ENCODE measurements at places on chromosomes 5 and 9.

GRCh38 chr9:29802454-29802853 lies 2229.2 kb upstream of the C9orf72 start:
- no peak for DNase-seq

DNA sequence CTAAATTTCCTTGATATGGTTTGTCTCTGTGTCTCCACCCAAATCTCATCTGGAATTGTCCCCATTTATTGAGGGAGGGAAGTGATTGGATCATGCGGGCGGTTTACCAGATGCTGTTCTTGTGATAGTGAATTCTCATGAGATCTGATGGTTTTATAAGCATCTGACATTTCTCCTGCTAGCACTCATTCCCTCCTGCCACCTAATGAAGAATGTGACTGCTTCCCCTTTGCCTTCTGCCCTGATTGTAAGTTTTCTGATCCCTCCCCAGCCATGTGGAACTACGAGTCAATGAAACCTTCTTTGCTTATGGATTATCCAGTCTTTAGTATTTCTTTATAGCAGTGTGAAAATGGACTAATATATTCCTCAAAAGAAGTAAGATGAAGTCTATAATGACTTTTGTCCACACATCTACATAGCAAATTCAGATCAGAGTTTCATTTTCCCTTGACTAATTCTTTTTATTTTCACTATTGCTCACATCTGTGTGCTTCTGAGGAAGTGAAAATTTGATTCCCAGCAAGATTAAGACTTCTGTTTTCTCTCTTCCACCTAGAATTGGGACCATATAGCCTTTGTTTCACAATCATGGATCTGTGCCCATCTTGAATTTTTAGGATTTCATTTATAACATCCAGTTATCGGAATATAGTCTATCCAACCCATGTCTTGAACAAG lies 393.5 kb downstream of the DMAC1 start:
- DNase-seq = no peak

DNA sequence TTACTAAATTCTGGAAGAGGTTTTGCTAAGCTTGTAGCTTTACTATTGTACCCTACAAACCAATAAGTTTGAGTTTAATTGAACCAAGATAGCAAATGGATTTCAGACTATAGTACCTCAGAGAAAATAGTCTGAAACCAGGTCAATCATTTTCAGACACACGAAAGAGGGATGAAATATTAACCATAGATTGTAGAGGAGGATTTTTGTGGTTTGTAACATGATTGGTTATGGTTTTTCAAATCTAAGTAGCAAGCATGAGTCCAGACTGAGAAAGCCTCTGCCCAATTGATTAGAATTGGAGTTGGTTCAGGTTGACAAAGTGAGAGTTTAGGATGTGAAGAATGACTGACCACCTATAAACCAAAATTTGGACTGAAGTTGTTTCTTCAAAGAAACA lies 562.7 kb upstream of the DMAC1 start:
- DNase-seq = no peak

DNA sequence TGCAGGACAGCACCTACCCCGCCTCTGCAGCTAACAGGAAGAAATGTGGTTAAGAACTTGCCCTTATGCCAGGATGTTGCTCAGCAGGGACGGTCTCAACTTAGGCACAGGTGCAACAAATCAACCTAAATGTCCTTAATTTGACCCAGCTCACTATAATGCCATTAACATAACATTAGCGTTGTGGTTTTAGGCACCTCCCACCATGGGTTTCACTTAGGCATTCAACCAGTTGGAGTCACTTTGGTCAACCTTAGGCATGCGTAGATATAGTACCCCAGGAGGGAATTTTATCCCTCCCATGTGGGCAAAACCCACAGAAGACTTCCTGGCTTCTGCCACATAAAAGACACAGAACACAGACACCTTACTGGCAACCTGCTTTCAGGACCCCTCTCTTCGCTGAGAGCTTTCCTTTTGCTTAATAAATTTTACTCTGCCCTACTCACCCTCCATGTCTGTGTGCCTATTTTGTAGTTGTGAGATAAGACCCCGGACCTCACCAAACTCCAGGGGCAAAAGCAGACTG lies 8.7 kb upstream of the ERAP1 start:
- DNase-seq = no peak

DNA sequence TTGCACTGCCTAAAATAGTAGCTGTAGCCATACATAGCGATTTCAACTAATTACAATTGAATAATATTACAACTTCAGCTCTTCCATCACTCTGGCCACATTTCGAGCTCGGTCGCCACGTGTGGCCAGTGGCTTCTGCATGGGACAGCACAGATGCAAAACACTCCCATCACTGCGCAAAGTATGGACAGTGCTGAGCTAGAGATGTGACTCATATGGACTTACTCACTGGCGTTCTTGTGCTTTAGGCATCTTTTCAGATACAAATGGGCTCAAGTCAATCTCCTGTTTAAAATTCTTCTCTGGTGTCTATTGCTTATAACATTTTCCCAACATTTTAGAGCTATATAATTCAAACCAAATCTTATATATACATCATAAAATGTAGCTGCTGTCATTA lies 222.7 kb downstream of the ELAVL2 start:
- DNase-seq = no peak

DNA sequence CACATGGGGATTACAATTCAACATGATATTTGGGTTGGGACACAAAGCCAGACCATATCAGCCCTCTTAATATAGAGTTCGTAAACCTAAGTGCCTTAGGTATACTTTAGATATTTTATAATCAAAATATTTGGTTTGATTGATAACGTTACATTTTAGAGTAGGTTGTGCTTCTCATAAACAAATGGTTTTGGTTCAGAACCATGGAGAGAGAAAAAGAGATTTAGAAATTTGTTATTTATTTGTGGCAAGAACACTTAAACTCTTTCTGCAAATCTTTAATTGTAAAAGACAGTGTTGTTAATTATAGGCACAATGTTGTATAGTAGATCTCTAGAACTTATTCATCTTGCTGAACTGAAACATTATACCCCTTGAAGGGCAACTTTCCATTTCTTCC lies 298.8 kb downstream of the TENT4A start:
- DNase-seq = no peak

DNA sequence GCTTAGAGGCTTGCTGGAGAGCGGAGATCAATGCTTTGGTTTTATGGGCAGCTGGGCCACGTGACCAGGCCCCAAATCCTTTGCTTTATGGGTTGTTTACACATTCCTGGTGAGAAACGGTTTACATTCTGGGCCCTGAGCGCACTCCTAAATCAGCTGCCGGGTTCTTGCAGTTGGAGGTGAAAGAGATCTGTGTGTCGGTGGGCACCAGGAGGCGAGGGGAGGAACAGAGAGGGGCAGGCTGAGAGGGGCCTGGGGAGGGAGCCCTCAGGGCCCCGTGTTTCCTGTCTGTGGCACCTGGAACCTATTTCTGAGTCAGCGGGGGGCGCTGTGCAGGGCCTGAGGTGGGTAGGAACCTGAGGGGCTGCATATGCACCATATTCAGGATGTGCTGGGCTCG lies 63.5 kb upstream of the HAND1 start:
- DNase-seq = no peak

- no peak for DNase-seq
Measured at GRCh38 chr9:78871086-78871451, 574.1 kb downstream of the PSAT1 start.

DNA sequence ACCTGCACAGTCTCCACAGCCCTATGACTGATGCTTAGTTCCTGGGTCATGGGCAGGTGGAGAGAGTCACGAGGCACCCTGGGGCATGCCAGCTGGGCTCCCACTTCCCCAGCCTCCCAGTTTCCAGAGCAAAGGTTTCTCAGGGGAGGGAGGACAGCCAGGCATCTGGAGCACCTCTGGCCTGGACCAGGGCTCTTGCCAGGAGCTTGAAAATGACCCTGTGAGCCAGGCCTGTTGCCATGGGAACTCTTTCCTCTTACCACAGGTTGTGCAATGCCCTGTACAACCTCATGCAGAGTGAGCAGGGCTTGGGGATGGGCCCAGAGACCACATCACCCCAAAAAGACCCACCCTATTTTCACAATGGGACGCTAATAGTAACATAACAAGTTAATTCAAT lies 113.1 kb downstream of the PSD2 start:
- DNase-seq = no peak

DNA sequence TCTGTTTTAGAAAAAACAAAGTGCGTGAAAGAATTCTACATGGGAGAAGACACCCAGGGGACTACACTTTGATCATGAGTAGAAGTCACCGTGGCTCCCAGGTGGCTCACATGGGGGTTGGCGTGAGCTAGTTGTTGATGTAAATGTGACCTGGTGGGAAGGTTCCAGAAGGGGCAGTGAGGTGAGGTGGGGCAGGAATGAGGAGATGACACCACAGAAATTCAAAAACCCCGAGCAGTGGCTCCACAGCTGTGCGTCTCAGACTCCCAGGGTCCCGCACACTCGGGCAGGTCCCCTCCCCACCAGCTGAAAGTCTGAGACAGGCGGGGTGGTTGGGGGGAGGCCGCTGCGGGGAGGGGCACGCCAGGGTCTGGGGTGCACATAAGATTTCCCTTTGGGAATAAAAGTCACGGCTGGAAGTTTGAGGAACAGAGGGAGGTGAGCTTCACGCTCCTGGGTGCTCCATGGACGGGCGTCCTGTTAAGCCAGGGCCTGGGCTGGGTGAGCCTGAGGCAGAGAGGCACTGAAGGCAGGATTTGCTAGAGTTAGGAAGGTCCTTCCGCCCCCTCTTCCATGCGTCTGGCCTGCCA lies 29.9 kb downstream of the GLT6D1 start:
- DNase-seq = no peak

- DNase-seq = no peak
Measured at GRCh38 chr9:27303219-27303618, 6.3 kb upstream of the EQTN start.

DNA sequence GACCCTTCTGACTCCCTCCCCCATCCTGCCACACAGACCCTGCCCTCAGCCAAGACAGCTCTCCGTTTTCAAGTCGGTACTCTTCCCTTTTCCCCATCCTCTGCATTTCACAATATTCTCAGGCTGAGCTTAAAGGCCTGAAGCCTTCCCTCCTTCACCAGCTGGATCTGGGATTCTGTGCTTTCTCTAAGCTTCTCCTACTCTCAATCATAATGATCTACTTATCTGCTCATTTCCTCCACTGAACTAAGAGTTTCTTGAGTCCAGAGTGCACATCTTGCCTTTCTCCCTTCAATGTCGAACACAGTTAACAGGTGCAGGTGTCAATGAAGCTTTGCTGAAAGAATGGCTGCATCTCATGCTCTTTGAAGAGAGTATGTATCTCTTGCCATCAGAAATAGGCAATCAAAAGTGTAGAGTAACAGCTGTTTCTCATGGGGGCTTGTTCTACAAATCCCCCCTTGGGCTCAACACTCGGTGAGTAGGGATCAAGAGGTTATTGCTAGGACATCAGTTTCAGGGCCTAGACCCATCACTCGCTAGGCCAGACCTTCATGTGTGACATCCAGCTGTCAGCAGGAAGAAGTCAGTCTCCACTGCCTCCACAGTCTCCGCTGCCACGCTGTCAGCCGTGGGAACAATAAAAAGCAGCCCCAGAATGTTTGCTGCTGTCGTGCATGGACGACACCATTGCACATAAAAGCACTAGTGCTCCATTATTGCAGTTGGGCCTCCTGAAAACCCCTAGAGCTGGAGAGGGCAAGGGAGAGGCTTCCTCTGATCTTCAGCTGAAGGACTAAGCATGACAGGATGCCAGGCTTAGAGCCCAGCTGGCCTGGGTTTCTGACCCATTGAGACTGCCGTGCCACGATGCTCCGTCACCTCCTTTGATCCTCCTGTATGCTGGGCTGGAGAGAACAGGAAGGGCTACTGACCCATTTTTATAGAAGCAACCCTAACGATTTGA lies 23.7 kb downstream of the TRAF1 start:
- DNase-seq = no peak

DNA sequence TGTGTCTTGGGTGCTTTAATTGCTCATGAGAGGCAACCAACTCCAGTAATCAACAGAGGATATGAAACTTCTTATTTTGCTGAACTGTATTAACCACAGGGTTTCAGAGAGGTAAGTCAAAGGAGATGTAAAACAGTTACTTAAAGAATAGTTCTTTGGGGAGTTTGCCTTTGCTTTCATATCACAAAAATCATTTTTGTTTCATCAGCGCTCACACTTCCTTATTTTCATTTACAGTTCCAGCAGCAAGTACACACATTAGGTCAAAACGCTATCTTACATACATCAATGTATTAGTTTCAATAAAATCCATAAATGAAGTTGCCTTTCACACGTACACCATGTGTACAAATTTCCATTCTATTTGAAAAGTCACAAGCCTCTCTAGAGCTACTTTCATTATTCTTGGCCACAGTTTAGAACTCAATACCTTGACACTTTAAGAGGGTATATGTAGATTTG lies 50.1 kb downstream of the ST8SIA4 start:
- DNase-seq = no peak

DNA sequence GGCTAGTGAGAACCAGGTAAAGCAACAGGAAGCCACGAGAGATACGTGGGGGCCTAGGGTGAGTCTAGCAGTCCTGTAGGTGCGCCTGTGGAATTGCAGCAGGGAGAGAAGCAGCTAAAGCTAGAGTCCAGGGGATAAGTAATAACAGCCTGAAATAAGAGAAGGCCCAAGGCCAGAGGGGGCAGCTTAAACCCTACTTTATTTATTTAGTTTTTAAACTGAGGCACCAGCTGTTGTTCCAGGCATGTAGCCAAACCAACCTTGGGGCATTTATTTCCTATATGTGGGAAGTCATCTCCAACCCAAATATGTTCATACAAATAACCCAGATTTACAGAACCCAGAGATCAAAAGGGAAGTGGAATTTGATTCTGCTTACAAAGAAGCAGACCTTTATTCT lies 93.5 kb downstream of the GLDC start:
- DNase-seq = peak; percentile 65

DNA sequence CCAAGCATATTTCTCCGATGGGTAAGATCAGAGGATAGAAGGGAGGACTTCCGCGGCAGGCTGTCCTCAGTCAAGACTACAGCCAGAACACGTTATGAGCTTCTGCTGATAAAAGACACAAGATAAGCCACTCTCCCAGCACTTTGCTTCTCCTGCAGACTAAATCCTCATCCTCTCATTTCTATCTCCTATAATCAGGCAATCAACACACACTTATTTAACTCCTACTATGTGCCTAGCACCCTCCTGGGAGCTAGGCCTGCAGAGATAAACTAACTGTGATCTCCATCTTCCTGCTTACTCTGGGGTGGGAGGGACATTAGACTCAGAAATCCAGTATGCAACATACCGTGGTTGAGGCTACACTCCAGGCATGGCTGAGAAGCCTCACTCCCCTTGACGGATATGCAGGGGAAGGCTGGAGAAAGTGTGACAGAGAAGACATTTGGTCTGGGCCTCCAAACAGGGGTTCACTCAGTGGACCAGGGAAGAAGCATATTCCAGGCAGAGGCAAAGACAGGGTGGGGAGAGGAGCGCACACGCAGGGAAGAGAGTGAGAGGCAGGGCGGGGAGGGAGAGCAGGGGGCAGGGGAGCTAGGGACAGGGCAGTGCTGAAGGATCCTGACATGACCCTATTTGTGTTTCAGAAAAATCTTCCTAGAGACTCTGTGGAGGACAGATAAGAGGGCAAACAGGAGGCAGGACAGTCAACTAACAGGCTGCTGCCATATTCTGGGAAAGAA lies 274.1 kb downstream of the DENND1A start:
- no peak for DNase-seq

- DNase-seq = no peak
Measured at GRCh38 chr9:113930390-113930783, 54.3 kb downstream of the ZNF618 start.

GRCh38 chr9:8649160-8649559 lies 849.6 kb upstream of the DMAC1 start:
- DNase-seq = peak; percentile 85

GRCh38 chr5:117732264-117732663 lies 1157.6 kb upstream of the SEMA6A start:
- no peak for DNase-seq

Measured in fibroblast of upper back skin (primary cell).